Stimulated activated CD4-positive, alpha-beta T cell treated with anti-CD3 and anti-CD28 coated beads, Interleukin-2, amount 100 ng/mL, for 48 hours (primary cell): ENCODE measurements at places on chromosomes 1 and 21.

DNA sequence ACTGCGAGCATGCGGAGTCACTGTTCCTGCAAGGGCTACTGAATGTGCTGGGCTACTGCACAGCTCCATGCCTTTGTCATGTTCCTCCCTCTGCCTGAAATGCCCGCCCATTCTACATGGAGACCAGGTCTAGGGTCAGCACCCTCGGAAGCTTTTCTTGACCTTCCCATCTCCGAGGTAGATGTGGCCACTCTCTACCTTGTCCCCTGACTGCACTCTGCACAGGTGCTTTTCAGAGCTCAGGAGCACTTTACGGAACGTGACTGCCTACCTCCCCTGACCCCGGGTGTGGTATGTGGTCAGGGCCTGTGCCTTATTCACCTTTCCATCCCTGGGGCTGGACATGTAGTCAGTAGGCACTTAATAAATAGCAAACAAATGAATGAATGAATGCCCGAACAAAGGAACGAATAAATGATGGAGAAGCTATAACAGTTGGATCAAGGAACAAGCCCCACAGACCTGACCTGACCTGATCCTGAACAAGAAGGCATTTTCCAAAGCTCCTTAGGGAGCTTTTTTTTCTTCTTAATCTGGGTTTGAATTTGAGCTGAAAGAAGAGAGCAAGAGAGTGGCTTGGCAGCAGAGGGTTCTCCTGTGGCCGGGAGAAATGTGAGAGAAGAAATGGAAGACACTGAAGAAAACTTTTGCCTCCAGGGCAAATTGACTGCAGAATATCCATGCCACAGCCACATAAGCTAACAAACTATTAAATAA is 7.9 kb downstream of the RD3 start:
- DNase-seq: no peak

DNA sequence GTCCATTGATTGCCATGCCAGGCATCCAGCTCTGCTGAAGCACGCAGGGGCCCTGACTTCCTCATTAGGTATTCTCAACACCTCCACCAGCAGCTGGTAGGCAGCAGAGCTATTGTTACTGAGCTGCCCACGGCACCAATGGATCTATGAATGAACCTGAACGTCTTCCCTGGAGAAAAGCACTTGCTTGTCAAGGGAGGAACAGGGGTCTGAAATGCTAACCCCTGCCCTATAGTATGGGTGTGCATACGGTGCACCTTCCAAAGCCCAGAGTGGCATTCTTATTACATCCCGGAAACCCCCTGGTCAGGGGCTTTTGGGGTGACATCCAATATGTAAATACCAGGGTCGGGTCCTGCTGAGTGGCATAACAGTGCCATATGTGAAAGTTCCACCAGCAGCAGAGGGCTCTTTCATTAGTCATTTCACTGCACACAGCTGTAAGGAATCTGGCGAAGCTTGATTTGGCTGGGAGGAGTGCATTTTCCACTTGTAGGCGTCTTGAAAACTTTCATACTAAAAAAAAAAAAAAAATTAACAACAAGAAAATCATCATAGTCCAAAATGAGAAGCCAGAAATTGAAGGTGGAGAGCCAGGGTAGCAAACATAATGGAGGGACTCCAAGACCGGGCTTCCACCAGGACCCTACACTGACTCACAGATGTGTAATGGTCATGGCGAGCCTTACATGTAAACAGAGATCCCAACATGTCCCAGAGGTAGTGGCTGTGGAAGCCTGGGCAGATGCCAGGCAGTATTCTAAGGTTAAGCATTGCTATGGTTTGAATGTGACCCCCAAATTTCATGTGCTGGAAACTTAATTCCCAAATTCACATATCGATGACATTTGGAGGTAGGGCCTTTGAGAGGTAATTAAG is 58.8 kb upstream of the PRDX6 start:
- DNase-seq: no peak

DNA sequence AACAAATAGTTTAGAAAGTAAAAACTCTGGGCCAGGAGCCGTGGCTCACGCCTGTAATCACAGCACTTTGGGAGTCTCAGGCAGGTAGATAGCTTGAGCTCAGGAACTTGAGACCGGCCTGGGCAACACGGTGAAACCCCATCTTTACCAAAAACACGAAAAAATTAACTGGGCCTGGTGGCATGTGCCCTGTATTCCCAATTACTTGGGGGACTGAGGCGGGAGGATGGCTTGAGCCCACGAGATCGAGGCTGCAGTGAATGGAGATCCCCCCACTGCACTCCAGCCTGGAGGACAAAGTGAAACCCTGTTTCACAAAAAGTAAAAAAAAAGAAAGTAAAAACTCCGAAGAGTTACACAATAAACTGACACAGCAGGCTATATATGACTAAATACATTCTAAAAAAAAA is 10.6 kb downstream of the CEP170 start:
- DNase-seq: no peak

DNA sequence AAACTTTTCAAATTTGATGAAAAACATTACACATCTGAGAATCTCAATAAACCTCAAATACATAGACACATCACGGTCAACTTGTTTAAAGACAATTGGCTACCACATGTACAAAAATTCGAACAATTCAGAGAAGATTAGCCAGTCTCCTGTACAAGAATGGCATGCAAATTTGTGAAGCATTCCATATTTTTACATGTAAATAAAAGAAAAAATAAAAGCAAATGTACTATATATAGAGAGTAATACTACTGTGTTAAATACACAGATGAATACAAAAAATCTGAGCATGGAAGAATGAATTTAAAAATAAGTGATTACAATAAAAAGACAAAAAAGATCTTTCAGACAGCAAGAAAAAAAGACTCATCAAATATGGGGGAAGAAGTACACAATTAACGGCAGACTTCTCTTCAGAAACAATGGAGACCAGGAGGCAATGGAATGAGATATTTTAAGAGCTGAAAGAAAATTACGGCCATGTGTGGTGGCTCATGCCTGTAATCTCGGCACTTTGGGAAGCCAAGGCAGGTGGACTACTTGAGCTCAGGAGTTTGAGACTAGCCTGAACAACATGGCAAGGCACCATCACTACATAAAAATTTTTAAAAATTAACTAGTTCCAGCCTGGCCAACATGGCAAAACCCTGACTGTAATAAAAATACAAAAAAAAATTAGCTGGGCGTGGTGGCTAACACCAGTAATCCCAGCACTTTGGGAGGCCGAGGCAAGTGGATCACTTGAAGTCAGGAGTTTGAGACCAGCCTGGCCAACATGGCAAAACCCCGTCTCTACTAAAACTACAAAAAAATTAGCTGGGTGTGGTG is 23.2 kb downstream of the HAX1 start:
- DNase-seq: no peak

DNA sequence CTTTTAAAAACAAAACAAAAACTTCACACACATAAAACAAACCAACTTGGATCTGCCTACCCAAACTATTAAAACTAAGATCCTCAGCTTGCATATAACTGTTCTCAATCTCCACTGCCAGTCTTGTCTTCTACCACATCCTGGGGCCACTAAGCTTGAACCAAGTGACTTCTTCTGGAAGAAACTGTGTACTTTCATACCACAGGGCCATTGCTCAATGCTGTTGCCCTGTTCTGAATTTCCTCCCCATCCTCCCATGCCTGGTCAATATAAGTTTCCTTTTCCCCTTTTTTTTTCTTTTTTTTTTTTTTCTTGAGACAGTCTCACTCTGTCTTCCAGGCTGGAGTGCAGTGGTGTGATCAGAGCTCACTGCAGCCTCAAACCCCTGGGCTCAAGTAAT is 109.9 kb downstream of the KIAA0319L start:
- no peak for DNase-seq

- DNase-seq: no peak
Measured at GRCh38 chr1:226479474-226479873, 69.1 kb upstream of the STUM start.

DNA sequence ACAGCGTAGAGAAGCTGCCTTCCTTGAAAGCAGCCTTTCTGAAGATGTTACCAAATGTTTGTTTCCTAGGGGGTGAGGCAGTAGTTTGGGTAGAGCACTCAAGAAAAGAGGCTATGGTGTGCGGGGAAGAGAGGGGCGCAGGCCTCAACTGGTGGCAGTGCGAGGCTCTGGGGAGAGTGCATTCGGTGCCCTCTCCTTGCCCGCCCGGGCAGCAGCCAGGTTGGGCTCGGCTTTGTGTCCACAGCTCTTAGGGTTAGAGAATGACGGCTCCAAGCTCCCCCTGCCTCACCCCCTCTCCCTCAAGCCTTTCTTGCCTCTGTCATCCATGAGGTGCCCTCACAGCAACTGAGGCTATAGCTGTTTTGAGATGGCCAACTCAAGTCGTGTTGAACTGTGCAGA is 899 bp upstream of the SLFNL1 start:
- DNase-seq: no peak

DNA sequence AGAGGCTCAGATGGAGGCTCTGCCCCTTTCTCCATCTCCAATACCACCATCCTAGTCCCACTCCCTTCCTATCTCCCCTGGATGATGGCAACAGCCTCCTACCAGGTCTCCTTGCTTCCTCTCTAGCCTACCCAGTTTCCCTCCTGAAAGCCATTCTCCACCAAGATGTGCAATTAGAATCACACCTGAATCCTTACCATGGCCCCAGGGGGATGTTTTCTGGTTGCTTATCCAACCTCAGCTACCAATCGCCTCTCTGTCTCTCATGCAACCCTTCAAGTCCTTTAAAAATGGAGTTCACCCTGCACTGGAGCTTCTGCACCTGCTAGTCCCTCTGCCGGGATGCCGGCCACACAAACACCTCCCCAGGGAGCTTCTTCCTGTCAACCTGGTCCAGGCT is 2.9 kb downstream of the RCAN1 start:
- no peak for DNase-seq

DNA sequence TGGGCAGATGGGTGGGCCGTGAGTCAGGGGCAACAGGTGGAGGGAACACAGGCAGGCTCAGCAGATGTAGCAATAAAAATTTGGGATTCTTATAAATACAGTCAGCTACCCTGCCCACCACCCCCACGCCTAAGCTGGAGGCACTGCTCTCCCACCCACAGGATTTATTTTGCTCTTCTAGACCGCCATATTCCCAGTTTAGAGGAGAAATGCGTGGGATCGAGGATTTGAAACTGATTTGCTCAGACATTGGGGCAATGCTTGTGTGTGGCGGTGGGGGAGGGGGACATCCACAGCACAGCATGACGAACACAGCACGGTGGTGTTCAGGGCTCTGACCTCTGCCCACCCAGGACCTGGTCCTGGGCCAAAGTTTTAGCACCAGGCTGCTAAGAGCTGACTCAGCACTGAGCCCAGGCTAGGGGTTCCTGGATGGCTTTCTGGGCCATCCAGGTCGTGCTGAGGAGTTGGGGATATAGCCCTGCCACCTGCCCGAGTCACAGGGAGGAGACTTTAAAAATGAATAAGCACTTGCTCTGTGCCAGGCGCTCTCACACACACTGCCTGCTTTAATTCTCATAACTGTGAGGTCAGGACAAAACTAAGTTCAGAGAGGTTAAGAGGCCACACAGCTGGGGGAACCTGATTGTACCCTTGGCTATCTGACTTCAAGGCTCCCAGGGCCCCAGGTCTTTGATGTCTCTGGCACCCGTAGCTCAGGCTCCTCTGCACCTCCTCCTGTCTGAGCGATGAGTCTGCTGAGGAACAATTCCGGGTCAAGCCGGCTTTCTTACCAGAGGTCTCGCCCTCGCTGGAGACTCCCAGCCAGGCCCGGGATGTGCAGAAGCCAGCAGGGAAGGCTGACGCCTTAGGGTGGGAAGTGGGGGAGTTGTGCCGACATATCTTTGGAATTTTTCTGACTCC is 29.4 kb upstream of the CSF1 start:
- DNase-seq: no peak

DNA sequence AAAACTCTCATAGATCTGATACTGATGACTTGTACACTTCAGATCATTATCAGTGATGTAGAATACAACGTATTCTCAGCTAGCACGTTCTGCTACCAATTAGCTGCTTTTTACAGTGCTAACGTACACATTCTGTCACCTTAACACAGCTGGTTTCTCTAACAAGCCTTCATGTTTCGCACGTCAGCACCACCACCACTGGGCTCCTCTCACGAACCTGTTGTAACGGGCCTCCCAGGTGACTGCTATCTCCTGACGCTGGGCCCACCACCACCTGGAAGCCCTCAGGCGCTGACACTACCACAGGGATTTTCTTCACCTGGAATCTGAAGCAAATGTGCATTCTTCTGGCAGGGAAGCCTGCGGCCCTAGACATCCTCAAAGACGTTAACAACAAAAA is 19.8 kb downstream of the TOMM20 start:
- DNase-seq: no peak

GRCh38 chr1:169692756-169693460 is 18.5 kb downstream of the SELL start:
- no peak for DNase-seq

GRCh38 chr1:200676829-200677228 is 7.1 kb upstream of the DDX59 start:
- no peak for DNase-seq

DNA sequence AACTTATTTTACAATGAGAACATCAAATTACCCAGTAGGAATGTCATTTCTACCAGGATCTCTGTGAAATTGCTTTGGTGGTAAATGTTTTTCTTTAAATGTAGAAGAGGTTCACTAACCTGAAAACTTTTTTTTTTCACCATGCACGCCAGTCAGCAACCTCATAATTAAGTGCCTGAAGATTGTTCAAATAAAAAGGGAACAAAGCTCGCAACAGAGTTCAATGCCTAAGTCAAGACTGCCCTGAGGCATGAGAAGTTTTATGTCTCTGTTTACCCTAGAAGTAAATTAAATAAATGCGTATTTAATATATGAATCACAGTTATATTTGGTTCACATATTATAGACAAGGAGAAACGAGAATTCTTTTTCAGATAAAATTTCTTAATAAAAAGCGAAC is 13.8 kb upstream of the SYDE2 start:
- no peak for DNase-seq

DNA sequence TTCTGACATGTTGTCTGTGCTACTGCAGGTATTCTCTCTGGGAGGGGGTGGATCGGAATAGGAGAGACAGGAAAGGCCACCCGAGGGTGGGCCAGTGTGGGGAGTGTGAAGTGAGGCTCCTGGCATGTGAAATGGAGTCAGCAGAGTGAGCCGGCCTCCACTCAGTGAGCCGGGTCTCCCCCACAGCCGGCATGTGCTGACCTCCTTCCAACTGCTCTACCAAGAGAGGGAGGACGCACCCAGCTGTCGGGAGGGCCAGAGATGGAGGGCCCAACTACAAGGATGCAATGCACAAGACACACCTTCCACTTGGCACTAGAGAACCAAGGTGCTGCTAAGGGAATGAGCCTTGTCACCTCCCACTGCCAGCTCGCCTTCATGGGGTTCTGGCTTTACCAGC is 28.2 kb upstream of the CLSTN1 start:
- DNase-seq: no peak

- DNase-seq: no peak
Measured at GRCh38 chr21:44337449-44337848, 1.7 kb downstream of the CFAP410 start.
